GM23248 (cell line): ENCODE measurements at places on chromosomes 5 and 9. TPM values are rescaled to one million over a fixed set of nuclear protein-coding genes. Genes with fewer than 3 reads are reported as not detected.

The TMED7 gene
- 152 and 163 TPM in 2 replicates for total RNA-seq

The BAAT gene
- not detected in 2 replicates for total RNA-seq

- peaks cover 9% of the 10 kb centered on the region; the same call in 1 of the 2 replicates for H3K36me3 ChIP-seq
- peaks cover 58% of the 10 kb centered on the region for H3K4me1 ChIP-seq
- H3K4me3 ChIP-seq, result no peak overlapping the region
Measured at GRCh38 chr5:154372661-154373060, 73.1 kb upstream of the SAP30L start.

GRCh38 chr9:101427957-101428655 lies 7.5 kb downstream of the ALDOB start:
- no peak overlapping the region for H3K27ac ChIP-seq
- no peaks in the 10 kb centered on the region for H3K36me3 ChIP-seq
- no peak for DNase-seq
- H3K27me3 ChIP-seq, result peaks cover 11% of the 10 kb centered on the region

DNA sequence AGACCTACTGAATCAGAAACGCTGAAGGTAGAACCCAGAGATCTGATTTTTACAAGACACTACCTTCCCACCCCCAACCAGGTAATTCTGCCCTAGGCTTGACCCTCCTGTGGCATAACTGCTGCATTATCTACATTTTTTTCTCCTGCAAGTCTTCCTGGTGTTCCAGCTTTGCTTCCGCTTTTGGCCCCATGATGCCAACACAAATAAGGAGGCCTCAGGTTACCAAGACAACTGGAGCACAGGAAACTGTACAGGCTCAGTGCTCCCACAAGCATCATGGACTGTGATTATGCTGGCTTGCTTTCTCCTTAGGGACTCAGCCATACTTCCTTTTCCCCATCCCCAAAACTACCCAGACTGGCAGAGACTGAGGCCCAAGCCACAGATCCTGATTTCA lies 6.6 kb upstream of the MSMP start:
- no peaks in the 10 kb centered on the region for H3K36me3 ChIP-seq
- DNase-seq, result no peak
- peaks cover 8% of the 10 kb centered on the region for H3K4me1 ChIP-seq
- H3K27me3 ChIP-seq, result no peaks in the 10 kb centered on the region
- no peak overlapping the region for H3K27ac ChIP-seq

DNA sequence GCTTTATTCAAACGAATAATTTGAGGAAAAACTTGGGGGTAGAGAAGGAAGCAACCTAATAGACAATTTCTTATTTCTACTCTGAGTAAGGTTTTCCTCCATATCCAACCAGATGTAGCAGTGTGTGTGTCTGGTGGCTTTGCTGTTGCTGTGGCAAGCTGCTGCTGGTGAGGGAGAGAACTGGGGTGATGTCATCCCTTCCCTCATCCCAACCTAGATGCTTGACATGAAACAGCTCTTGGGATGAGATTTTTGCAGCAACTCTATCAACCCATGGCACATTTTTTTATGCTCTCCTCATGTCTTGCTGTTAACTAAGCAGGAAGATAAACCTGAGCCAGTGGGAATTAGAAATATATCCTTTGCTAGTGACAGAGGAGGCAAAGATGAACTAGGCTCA lies 135.8 kb downstream of the PCSK1 start:
- H3K27ac ChIP-seq, result peak overlapping the region; percentile 96
- peak; percentile 94 for DNase-seq
- no peak overlapping the region; the same call in 1 of the 2 replicates for H3K4me3 ChIP-seq
- peaks cover 57% of the 10 kb centered on the region for H3K4me1 ChIP-seq

DNA sequence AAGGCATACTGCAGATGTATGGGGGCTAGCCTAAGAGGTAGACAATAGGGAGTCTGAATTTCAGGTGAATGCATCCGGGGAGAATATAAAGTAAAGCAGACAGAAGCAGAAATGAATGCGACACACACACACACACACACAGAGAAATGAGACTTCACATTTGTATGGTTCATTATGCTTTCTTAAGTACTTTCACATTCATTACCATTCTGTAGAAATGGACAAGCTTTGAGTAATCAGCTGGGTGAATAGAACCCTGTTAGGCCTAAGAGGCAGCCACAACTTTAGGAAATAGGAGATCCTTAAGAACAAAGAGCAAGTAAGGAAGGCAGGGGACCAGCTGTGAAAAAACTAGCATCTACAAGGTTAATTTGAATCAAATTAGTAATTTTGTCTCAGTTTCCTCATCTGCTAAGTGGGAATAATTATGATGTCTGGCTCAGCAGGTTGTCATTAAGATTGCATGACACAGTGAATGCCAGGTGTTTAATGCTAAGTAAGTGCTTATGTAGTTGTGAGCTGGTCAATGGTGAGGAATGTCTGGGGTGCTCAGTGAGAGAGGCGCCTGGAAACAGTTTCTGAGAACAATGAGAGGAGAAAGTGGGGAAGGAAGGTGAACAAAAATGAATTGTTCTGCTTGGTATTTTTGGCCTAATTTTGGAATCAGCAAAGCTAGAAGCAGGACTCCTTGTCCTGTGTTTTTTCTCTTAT lies 265.8 kb upstream of the CLINT1 start:
- no peak for DNase-seq
- no peaks in the 10 kb centered on the region for H3K27me3 ChIP-seq
- H3K36me3 ChIP-seq, result no peaks in the 10 kb centered on the region

GRCh38 chr9:11063263-11063662 lies 450.5 kb upstream of the PTPRD start:
- H3K4me1 ChIP-seq, result no peaks in the 10 kb centered on the region
- no peak overlapping the region for H3K4me3 ChIP-seq
- H3K27me3 ChIP-seq, result no peaks in the 10 kb centered on the region
- no peak for DNase-seq

DNA sequence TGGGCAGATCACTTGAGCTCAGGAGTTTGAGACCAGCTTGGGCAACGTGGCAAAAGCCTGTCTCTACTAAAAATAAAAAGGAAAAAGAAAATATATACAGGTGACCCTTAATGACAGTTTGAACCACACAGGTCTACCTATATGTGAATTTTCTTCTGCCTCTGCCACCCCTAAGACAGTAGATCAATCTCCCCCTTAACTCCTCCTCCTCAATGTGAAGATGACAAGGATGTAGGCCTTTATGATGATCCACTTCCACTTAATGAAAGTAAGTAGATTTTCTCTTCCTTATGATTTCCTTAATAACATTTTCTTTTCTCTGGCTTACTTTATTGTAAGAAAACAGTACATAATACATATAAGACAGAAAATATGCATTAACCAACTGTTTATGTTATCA lies 3.4 kb downstream of the AKNA start:
- H3K36me3 ChIP-seq, result peaks cover 7% of the 10 kb centered on the region; the same call in 1 of the 2 replicates
- DNase-seq, result no peak
- no peaks in the 10 kb centered on the region for H3K27me3 ChIP-seq
- H3K4me3 ChIP-seq, result no peak overlapping the region
- H3K4me1 ChIP-seq, result peaks cover 34% of the 10 kb centered on the region

DNA sequence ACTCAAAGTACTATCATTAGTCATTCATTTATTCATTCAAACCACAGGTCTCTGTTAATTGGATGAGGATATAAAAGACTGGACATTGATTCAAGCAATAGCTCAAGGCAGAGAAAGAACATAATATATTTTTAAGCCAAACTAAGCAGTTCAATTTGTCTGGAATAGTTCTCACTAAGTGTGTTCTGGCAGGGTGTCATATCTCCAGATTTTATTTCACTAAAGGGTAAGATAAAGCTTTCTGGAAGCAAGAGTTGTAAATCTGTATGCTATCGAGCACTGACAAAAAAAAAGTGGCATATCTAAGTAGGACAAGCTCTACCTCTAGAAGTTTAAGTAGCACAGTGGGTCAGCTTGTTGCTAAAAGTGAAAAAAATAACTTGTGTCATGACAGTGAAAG lies 375.6 kb downstream of the TUSC1 start:
- no peak overlapping the region for H3K27ac ChIP-seq
- no peak for DNase-seq
- no peaks in the 10 kb centered on the region for H3K4me1 ChIP-seq
- H3K27me3 ChIP-seq, result no peaks in the 10 kb centered on the region
- H3K4me3 ChIP-seq, result no peak overlapping the region

DNA sequence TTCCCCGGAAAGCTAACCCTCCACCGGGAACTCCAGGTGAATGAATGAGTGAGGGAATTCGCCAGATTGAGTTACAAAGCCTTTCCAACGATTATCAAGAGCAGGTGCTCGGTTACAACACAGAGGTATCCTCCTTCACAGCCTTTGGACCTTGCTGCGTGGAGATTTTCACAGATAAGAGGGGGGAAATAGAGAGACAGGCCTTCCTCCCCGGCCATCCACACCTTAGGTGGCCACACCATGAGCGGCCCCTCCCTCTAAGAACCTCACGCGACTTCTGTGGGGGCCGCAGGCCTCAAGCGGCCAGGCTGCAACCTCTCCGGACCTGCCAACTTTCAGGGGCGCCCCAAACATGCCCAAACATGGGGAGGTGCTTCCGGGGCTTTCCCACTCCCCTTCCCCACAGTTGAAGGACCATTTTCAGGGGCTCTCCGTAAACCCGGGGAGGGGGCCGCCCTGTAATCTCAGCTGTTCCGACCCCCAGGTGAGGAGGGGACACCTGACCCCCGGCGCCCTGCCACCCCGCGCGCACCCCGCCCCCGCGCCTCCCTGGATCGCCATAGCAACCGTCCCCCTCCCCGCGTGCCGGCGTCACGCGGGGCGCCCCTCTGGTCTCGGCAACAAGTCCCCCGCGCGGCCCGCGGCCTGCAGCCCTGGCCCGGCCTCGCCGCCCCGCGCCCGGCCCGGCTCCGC lies 603 bp downstream of the DENND1A start:
- no peaks in the 10 kb centered on the region for H3K27me3 ChIP-seq
- peak overlapping the region; percentile 30 for H3K27ac ChIP-seq
- H3K4me1 ChIP-seq, result peaks cover 38% of the 10 kb centered on the region
- peak overlapping the region; percentile 75 for H3K4me3 ChIP-seq

DNA sequence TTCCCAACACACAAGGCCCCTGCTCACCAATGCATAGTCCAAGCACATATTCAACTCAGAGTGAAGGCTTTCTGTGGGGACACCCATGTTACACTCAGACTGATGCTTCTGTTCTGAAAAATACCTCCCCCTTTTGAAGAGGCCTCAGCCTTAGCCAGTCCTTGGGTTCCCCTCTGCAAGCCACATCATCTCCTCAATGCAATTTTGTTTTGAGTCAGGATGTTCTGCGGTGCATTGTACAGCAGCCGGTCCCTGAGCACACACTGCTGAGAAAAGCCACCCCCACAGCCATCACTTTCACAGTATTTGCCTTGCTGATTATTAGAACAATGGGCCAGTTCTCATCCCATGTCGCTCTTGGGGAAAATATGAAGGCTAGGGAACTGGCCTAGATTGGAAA lies 241.2 kb downstream of the FAM114A2 start:
- no peaks in the 10 kb centered on the region for H3K27me3 ChIP-seq
- no peak overlapping the region for H3K27ac ChIP-seq
- H3K36me3 ChIP-seq, result no peaks in the 10 kb centered on the region
- H3K4me3 ChIP-seq, result no peak overlapping the region
- DNase-seq, result no peak
